GM23248 (cell line): ENCODE measurements at places on chromosomes 1 and 21. TPM values are rescaled to one million over a fixed set of nuclear protein-coding genes. Genes with fewer than 3 reads are reported as not detected.

The GIPC2 gene
- 0.32 and 0.51 TPM in 2 replicates for total RNA-seq

The PCP4 gene
- not detected in 2 replicates for total RNA-seq

DNA sequence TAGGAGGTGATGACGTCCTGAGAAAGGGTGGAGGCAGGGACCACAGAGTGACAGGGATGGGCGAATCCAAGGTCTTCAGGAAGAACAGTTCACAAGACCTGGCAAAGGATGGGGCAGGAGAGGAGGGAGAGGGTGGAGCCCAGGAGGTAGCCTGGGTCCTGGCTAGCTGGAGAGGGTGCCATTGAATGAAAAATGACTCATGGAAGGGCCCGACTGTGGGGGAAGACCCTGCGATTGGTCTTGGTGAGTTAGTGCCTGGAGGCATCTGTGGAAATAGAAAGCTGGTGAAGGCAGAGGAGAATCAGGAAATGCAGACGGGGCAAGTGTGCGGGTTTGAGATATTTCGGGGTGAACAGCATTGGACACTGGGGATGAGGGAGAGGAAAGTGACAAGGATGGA, 60.3 kb upstream of the SLC45A1 start:
- H3K27me3 ChIP-seq = no peaks in the 10 kb centered on the region
- H3K4me3 ChIP-seq = no peak overlapping the region
- no peak overlapping the region for H3K27ac ChIP-seq
- H3K4me1 ChIP-seq = peaks cover 5% of the 10 kb centered on the region; the same call in 1 of the 2 replicates
- DNase-seq = no peak
- H3K36me3 ChIP-seq = no peaks in the 10 kb centered on the region

- H3K4me1 ChIP-seq = peaks cover 16% of the 10 kb centered on the region
- H3K36me3 ChIP-seq = peaks cover 11% of the 10 kb centered on the region; the same call in 1 of the 2 replicates
- H3K27ac ChIP-seq = no peak overlapping the region
- H3K27me3 ChIP-seq = no peaks in the 10 kb centered on the region
- no peak overlapping the region for H3K4me3 ChIP-seq
Observed at GRCh38 chr1:11143401-11143800, 43.7 kb upstream of the EXOSC10 start.
